Upper lobe of left lung (tissue), 6 donors: ENCODE measurements at places on chromosomes 3 and 15. TPM values are rescaled to one million over a fixed set of nuclear protein-coding genes. Genes with fewer than 3 reads are reported as not detected.
A peak's percentile ranks its signal among the peaks of the same experiment; 100 is the strongest.

- no peak for DNase-seq
Observed at GRCh38 chr3:164550857-164551256, 527.4 kb downstream of the SI start.

- DNase-seq: no peak
Observed at GRCh38 chr3:58776231-58776630, 109.7 kb upstream of the FAM3D start.

DNA sequence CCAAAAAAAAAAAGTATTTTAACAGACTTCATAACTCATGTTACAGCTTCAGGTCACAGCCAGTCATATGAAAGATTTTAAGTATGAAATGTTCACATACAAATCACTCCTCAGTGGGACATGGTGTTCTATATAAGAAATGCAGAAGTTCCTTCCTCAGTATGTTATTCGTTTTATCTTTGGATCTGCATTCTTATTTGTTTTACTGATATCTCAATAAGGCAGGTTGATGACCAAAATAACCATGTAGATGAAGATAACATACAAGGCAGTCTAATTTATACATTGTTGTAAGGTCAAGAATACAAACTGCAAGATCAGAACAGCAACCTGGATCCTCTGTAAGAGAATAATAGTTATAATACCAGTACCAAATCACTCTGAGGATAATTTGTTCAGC, 75.6 kb downstream of the CHAC1 start:
- no peak for DNase-seq

- DNase-seq: no peak
Observed at GRCh38 chr3:39540162-39540921, 72.9 kb downstream of the MOBP start.

GRCh38 chr15:43370310-43370974, 401 bp downstream of the ZSCAN29 start:
- peak; percentile 22 for DNase-seq

DNA sequence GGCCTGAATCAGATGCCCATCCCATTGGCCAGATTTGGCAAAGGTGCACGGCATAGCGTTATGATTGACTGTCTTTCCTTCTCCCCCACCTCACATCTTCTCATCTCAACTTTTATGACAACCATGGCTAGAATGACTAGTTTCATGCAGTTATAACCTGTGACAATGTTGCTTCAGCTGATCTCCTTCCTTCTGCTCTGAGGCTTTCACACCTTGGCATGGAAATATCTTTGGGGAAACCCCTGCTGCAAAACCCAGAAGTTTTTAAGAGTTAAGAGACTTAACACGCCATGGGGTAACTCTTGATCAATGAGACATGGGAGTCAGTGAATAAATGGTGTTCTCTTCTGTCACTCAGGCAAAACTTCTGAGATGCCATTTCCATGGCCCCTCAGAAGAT, 290.7 kb upstream of the MDFIC2 start:
- DNase-seq: no peak

GRCh38 chr3:163655021-163655420, 1423.3 kb downstream of the SI start:
- peak; percentile 41 for DNase-seq

GRCh38 chr3:71978150-71978721, 193.3 kb upstream of the PROK2 start:
- DNase-seq: no peak

- DNase-seq: no peak
Observed at GRCh38 chr3:120448756-120449155, 2.0 kb downstream of the FSTL1 start.

DNA sequence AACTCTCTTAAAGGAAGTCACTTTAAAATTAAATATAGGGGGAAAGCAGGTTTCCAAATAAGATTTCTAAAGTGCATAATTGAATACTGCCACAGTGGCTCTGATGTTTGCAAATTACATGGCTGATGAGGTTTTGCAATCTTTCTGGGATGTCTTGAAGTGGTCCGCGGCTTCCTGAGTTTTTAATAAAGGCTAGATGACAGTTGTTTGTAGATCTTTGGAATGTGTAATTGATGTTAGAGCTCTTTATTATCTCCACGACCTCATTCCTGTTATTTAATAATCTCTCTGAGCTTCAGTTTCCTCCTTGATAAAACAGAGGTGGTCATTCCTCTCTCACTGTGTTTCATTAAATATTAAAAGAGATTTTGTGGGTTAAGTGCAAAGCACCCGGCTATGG, 27.0 kb upstream of the CEMIP start:
- no peak for DNase-seq

- no peak for DNase-seq
Observed at GRCh38 chr3:29802057-29802456, 521.2 kb downstream of the RBMS3 start.

DNA sequence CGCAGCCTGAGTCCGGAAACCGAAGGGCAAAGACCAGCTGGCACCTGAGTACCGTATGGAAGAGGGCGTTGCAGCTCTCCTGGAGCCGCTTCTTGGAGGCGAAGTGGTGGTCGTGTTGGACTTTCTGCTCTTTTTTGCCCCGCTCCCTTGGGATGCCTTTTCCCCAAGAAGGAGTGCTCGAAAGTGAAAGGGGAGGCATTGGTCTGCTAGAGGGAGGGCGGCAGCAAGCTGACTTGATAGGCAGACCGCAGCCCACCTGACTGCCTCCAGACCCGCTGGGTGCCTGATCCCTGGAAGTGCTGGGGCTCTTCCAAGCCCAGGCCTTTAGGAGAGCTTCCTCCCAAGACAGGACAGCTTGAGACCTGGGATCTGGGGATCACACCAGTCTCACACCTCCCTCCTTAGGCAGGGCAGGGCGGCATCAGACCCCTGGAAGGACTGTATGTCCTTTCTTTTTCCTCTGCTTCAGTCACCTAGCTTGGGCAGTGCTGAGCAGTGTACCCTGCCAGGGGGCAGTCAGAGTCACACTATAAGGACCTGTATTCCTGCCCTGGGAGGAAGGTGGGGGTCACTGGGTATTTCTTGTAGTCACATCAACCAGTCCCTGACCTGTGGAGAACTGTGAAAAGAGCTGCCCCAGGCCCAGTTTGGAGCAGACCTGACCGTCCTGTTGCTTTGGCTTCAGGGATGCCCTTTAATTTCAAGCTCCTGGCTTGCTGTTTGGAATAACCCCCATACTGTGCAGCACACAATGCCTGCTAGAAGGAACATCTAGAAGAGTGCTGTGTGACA, 2.1 kb downstream of the ACVR2B start:
- DNase-seq: no peak

DNA sequence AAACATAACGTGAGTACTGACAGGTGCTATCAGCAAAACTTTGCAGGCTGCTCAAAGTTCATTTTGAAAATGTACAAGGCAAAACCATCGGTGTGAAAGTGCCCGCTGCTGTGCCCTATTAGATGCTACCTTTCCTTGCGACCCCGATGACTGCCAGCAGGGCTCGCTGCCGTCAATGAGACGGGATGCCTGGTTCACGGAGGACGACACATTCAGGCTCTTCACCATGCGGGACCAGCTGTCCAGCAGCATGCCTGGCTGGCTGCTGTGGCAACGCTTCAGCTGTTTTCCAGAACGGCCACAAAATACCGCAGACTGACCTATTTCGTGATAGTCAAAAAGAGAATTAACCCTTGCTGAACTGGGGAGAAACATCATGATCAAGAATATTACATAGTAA, 92.7 kb upstream of the OCA2 start:
- DNase-seq: peak; percentile 53

DNA sequence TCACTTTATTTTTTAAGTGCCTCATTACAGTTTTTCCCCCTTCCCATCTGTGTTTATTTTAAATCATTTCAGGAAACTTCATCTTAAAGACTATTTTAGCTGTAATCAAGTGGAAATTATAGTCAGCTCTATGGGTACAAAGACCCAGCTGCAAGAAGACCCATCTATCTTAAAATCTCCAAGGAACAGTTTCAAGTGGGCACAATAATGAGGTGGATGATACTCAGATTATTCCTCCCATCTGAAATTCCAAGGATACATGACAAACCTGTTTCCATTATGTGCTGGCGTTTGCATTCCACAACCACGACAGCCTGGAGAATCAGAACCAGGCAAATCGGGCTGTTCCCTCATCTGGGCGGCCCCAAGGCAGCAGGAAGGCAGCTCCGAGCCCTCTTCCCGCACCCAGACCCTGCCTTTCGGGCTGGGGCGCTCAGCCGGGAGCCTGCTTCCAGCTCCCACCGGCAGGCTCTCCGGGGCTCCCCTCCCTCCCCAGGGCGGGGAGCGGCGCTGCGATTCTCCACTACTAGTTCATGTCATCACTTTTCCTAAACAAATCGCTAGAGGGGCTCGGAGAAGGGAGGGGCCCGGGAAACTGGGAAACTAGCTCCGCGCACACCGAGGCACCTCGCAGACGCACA, at the start of gene MGLL:
MGLL (minus strand) TSS at position 475 of the 641 bp plus-strand sequence; CDS start at position 278, 197 bp downstream.
- DNase-seq: peak; percentile 88

GRCh38 chr3:106813742-106814141, 563.5 kb upstream of the CCDC54 start:
- no peak for DNase-seq

- no peak for DNase-seq
Observed at GRCh38 chr15:96762566-96762965, 432.1 kb downstream of the NR2F2 start.

DNA sequence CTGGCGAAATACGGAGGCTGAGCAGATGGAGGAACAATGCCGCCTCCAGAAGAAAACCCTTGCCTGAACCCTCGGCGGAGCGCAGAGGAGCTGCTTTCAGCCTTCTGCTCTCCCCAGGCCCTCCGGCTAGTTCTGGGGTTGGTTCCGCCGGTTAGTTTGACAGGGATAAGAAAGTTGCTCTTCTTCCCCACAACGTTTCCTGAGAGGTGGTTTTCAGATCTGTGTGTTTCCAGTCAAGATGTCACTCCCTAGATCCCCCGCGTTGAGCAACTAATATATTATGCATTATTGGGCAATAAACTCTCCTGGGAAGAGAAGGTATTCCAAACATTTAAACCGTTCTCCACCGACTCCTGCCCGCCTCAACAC, 551 bp downstream of the NLGN1 start:
- no peak for DNase-seq

DNA sequence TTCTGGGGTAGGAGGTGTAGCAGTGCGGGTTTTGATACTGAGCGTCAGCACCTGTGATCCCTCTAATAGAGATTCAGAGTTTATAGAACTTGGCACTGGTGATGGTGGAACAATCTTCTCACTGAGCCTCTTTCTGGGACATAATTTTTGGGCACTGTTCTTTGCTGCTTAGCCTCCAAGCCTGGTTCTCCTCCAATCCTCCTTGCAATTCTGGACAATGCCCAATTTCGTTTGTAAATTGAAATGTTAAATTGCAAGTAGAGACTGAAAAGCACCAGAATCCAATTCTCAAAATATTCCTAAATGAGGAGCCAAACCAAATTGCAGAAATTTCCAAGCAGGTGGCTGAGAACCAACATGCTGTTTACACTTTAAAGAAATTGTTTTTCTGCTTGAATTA, 149.8 kb upstream of the ABI3BP start:
- no peak for DNase-seq

DNA sequence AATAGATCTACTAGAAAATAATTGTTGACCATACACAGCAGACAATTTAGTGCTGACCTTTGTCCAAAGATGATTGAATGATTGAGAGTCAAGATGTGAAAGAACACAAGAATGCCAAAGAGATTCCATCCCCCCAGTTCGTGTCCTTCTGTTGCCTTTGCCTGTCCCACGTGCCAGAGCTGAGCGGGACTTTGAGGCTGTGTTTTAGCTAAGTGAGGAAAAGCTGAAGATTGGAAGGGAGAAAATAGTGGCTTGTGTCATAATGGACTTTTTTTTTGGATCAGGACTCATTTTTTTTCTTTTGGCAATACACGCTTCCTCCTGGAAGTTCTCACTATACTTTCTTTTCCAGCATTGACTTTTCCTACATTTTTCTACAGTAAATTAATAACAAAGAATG, 206.6 kb upstream of the MDFIC2 start:
- DNase-seq: no peak

GRCh38 chr3:73296859-73297258, 235.4 kb downstream of the EBLN2 start:
- no peak for DNase-seq

DNA sequence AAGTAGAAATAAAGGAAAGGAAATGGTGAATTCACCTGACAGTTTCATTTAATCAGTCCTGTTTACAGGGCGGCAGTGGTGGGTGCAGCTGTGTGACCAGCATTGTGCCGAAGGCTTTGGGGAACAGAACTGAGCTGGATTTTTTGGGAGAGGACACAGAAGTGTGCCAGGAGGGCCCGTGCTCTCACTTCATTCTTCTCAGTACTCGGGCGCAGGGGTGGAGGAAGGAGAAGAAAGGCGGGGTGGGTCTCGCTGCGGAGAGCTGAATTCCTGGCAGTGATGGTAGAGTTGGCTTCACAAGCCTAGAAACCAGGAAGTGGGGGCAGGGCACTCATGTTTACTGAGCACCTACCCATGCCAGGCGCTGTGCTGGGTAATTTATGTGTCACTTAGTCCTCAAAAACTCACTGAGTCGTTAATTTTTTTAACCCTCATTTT, 64.6 kb downstream of the CRTC3 start:
- DNase-seq: no peak

- no peak for DNase-seq
Observed at GRCh38 chr3:46541835-46542234, 24.3 kb downstream of the LRRC2 start.

DNA sequence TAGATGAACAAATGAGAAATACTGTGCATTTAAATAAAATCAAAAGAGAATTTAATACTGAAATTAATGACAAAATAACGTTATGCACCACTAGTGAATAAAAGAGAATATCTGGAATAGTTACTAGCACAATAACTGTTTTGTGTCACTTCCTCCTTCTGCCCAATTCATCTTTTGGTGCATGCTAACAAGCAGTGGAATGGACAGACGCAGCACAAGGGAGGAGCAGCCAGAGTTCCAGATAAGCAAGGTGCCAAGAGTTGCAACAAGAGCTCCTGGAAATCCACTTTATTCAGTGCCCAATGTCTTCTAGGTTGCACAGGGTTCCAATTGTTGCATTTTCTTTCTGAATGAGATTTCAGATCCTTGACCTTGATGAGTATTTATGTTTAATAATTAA, 66.5 kb upstream of the PLXND1 start:
- no peak for DNase-seq

DNA sequence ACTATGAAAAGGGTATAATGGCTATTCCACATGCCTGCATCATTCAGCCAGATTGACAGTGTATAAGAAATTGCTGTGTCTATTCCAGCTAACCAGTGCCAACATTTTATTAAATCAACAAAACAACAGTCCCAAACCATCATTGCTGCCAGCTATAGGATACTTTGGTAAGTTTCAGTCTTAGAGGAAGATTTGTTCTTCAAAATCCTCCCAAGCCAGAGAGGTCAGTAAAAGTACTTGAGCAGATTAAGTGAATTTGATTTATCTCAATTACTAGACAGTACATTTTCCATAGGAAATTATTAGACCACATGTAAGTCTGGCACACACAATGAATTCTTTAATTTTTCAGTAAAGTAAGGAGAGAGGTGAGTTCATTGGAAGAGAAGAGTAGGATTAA, 50.7 kb downstream of the TFG start:
- DNase-seq: no peak

The FETUB gene
- not detected for total RNA-seq

The C3orf62 gene
- total RNA-seq: 5.2 TPM

The ZNF660 gene
- 1.3 TPM for total RNA-seq

The TRAK1 gene
- total RNA-seq: 51.1 TPM

The RTP3 gene
- total RNA-seq: not detected

The MST1R gene
- total RNA-seq: 38.5 TPM

The CD200 gene
- 9.9 TPM for total RNA-seq

The PPP4R2 gene
- total RNA-seq: 88.0 TPM

The CCR4 gene
- total RNA-seq: 1.8 TPM

The PCLAF gene
- not detected for total RNA-seq
